CD8-positive, alpha-beta memory T cell (primary cell): ENCODE measurements at places on chromosomes 2 and 18. TPM values are rescaled to one million over a fixed set of nuclear protein-coding genes. Genes with fewer than 3 reads are reported as not detected.

- H3K36me3 ChIP-seq = no peaks in the 10 kb centered on the region
- H3K4me3 ChIP-seq = no peak overlapping the region
- H3K27me3 ChIP-seq = no peaks in the 10 kb centered on the region
- no peak for DNase-seq
- H3K27ac ChIP-seq = no peak overlapping the region
Observed at GRCh38 chr2:56811401-56811800, 627.6 kb downstream of the CCDC85A start.

GRCh38 chr2:237915576-237915975 lies 51.2 kb upstream of the UBE2F start:
- H3K27ac ChIP-seq = no peak overlapping the region
- no peaks in the 10 kb centered on the region for H3K27me3 ChIP-seq
- no peak overlapping the region for H3K4me3 ChIP-seq

- DNase-seq = no peak
- H3K4me1 ChIP-seq = no peaks in the 10 kb centered on the region
- no peaks in the 10 kb centered on the region for H3K27me3 ChIP-seq
- H3K4me3 ChIP-seq = no peak overlapping the region
Observed at GRCh38 chr2:235897992-235898391, 270.2 kb downstream of the GBX2 start.

DNA sequence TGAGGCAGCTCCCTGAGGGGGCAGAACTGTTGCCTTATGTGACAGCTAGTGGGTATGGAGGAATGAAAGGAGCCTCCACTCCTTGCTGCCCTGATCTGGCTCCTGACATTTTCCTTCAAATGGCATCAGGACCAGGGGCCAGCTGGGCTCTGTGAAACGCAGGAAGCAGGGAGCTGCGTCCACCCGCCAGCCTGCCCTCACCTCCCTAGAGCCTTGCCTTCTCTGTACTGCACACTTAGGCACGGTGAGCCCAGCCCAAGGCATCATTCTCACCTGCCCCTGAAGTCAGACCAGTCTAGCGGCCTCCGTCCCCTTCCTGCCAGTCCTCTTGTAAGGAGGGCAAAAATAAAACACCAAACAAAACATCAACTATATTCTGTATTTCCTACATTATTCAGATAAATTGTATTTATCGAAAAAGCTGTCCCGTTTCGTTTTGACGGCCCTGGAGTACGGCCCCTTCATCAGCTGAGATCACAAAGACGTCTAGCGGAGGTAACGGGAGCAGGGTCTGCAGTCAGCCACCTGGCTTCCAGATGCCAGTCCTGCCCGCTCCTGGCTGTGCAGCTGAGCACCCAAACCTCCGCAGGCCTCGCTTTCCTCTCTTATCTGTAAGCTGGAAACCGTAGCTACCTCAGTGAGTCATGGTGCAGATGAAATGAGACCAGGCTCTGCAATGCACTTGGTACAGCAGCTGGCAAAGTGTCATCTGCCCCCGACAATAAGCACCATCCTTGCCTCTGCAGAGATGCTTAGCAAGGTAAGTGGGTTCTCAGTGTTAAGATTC lies 6.9 kb upstream of the CTDP1 start:
- no peak overlapping the region for H3K4me3 ChIP-seq
- H3K27ac ChIP-seq = no peak overlapping the region
- H3K4me1 ChIP-seq = peaks cover 4% of the 10 kb centered on the region
- no peaks in the 10 kb centered on the region for H3K27me3 ChIP-seq

- peaks cover 30% of the 10 kb centered on the region for H3K4me1 ChIP-seq
- H3K27ac ChIP-seq = no peak overlapping the region
- H3K4me3 ChIP-seq = no peak overlapping the region
- H3K36me3 ChIP-seq = no peaks in the 10 kb centered on the region
- no peaks in the 10 kb centered on the region for H3K27me3 ChIP-seq
- no peak for DNase-seq
Observed at GRCh38 chr2:47073217-47073616, 81.9 kb downstream of the STPG4 start.

DNA sequence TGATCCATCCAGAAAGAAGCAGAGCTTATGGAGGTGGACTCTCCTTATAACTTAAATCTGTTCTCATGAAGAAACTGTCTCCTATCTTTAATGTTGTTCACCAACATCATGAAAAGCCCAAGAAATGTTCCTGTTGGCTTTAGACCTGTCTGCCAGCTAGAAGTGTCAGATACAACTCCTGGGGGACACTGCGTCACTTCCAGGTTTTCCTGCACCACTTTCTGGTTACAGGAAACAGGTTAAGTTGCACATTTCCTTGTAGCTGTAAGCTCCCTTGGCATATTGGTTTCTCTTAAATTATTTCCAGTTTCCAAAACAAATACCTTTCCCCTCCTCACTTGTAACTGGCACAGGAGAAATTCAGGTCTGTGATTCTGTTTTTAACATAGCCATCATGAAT lies 2.9 kb downstream of the CEP68 start:
- H3K27me3 ChIP-seq = no peaks in the 10 kb centered on the region
- no peak for DNase-seq
- H3K4me1 ChIP-seq = peaks cover 45% of the 10 kb centered on the region
- H3K27ac ChIP-seq = no peak overlapping the region

DNA sequence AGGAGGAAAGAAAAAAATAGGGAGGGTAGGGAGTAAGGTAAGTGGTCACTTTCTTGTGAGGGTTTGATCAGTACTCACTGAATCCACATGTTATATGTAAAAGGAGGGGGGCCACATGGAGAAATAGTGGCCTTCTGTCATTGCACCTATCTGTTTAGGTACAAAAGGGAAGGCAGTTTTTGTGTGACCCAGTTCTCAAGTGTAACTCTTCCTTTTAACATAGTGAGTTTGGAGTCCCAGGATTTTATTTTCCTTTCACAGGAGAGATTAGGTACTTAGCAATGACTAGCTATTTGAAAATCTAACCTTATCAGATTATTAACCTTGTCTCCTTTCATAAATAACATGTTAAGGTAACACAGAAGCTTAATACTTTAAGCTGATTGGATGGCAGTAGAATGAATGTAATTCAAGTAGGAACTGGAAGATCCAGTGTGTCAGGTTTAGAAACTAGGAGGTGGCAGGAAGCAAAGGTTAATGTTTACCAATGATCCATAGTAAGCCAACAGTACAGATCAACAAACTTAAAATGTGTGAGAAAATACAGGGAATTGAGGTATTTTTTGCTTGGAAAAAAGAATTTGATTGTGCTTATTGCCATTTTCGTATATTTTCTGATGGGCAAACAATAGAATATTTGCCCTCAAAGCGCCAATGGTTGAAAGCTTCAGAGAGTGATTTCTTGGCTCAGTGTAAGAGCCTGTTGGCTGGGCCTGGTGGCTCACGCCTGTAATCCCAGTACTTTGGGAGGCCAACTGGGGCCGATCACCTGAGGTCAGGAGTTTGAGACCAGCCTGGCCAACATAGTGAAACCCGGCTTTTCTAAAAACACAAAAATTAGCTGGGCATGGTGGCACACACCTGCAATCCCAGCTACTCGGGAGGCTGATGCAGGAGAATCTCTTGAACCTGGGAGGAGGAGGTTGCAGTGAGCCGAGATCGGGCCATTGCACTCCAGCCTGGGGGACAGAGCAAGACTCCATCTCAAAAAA lies 11.3 kb downstream of the HNMT start:
- DNase-seq = no peak
- no peaks in the 10 kb centered on the region for H3K36me3 ChIP-seq
- no peaks in the 10 kb centered on the region for H3K27me3 ChIP-seq
- no peak overlapping the region for H3K27ac ChIP-seq
- H3K4me3 ChIP-seq = no peak overlapping the region
- H3K4me1 ChIP-seq = no peaks in the 10 kb centered on the region

DSC3 gene
- total RNA-seq = not detected

GRCh38 chr2:64641599-64641998 lies 12.1 kb downstream of the SERTAD2 start:
- no peaks in the 10 kb centered on the region for H3K27me3 ChIP-seq
- no peak overlapping the region for H3K27ac ChIP-seq
- no peaks in the 10 kb centered on the region for H3K36me3 ChIP-seq

SPATS2L gene
- total RNA-seq = 22.2 TPM

DNA sequence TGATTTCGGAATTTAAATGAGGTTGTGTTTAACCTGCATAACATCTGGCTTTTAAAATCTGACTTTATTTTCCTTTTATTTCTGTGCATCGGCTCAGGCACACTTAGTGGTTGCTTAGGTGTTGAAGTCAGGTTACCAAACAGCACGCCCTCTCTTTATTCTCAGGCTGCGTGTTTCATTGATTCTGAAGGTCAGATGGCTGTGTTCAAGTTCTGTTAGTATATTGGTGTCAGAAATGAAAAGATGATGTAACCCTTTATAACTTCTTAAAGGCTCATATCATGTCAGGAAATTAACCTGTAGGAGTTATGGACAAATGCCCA lies 246.5 kb downstream of the LDLRAD4 start:
- peak overlapping the region; percentile 64 for H3K4me3 ChIP-seq
- peak overlapping the region; percentile 21 for H3K27ac ChIP-seq
- no peaks in the 10 kb centered on the region for H3K27me3 ChIP-seq
- no peaks in the 10 kb centered on the region for H3K36me3 ChIP-seq

DNA sequence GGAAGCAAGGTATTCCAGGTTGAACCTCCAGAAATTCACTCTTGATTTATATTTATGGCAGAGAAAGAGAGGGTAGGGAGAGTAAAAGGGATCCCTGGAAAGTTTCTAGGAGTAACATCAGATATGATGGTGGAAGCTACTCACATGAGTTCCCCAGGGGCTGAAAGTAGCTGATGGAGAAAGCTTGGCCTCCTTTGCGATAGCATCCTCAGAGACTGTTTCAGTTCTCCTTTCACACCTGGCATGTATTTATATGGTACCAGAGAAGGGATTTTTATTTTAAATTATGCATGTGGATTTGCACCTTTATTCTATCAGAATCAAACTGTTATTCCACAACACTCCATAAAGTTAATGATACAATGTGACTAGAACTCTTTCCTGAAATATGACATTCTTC lies 126.3 kb upstream of the OSR1 start:
- H3K27me3 ChIP-seq = no peaks in the 10 kb centered on the region
- no peaks in the 10 kb centered on the region for H3K36me3 ChIP-seq
- no peak for DNase-seq
- no peak overlapping the region for H3K4me3 ChIP-seq
- H3K27ac ChIP-seq = no peak overlapping the region

GRCh38 chr18:46343456-46343855 lies 239.3 kb downstream of the HAUS1 start:
- no peak for DNase-seq
- H3K4me1 ChIP-seq = peaks cover 15% of the 10 kb centered on the region
- no peaks in the 10 kb centered on the region for H3K36me3 ChIP-seq
- no peak overlapping the region for H3K27ac ChIP-seq
- H3K27me3 ChIP-seq = no peaks in the 10 kb centered on the region

RND3 gene
- not detected for total RNA-seq

DNA sequence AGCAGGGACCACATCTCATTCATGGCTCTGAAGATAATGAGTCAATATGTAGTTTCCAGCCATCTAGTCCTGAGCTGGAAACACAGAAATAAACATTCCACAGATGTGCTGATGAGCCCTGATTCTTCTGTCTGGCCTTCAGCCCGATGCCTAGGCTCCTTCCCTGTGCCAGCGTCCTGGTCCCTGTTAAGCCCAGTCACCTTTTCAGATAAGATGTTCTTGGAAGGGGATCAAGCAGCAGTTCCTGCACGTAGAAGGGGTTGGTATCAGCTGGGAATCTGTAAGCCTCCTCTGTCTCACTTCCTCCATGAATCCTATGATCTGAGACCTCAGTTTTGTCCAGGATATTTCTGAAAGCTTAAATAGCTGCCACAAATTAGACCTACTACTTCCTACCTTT lies 149.3 kb downstream of the TTC32 start:
- DNase-seq = no peak
- no peaks in the 10 kb centered on the region for H3K36me3 ChIP-seq
- H3K27ac ChIP-seq = no peak overlapping the region
- no peak overlapping the region for H3K4me3 ChIP-seq
- no peaks in the 10 kb centered on the region for H3K4me1 ChIP-seq

DNA sequence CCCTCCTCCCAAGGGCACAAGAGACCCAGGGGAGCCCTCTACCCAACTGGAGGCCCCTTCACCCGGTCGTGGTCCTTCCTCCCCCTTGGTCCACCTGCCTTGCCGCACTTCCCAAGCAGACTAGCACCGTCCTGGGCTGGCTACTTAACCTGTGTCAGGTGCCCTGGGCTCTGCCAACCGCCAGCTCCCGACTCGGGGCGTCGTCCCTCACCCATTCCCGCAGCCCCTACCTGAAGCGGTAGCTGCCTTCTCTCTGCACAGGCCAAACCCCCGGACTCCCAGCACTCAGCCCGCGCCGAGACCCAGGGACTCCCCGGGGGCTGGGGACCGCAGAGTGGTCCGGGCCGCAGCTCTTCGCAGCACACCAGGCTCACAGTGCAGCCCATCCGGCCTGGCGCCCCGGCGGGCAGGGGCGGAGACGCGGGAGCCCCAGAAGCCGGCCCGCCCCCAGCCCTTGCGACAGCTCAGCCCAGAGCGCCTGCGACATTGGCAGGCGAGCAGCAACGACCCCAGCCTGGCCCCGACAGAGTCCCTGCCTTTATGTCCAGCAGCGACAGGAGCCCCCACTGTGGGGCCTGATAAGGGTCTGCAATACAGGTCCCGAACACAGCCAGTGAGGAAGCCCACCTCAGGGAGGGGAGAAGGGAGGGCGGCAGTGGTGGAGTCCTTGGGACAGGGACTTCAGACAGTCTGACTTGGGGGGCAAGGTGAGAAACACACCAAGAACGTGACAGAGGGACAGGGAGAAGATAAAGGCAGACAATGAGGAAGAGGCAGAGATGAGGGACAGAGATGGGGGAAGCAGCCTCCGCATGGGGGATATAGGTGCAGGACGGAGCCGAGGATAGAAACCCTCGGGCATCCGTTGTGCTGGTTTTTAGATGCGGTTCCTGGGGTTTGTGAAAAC lies 31.0 kb upstream of the TNS1 start:
- peak overlapping the region; percentile 50 for H3K4me3 ChIP-seq
- H3K4me1 ChIP-seq = peaks cover 7% of the 10 kb centered on the region
- no peak for DNase-seq
- no peaks in the 10 kb centered on the region for H3K27me3 ChIP-seq
- no peak overlapping the region for H3K27ac ChIP-seq

ANKRD36 gene
- 18.8 TPM for total RNA-seq

TMEM37 gene
- not detected for total RNA-seq

- H3K4me1 ChIP-seq = no peaks in the 10 kb centered on the region
- no peak for DNase-seq
- H3K36me3 ChIP-seq = no peaks in the 10 kb centered on the region
Observed at GRCh38 chr18:69599377-69599776, 198.7 kb downstream of the DOK6 start.

DNA sequence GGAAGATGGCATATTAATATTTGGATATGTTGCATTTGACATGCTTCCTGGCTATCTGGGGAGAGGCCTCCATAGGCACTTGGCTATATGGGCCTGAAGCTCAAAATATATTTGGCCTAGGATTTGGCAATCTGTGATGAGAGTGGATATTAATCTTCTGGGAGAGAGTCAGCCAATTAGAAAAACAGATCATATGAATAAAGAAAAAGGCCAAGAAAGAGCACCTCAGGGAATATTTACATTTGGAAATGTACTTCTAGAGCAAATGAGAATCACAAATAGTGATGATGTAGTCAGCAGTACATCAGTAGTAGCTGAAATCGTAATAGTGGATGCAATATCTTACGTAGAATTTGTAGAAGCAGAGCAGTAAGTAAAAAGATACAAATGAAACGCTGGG lies 277.0 kb downstream of the CTNNA2 start:
- no peak overlapping the region for H3K27ac ChIP-seq
- no peaks in the 10 kb centered on the region for H3K36me3 ChIP-seq
- H3K4me1 ChIP-seq = no peaks in the 10 kb centered on the region
- no peak overlapping the region for H3K4me3 ChIP-seq
- no peak for DNase-seq
